Activated naive CD8-positive, alpha-beta T cell treated with anti-CD3 and anti-CD28 coated beads, Interleukin-2, amount 10 ng/mL, durations not matched to agents 7 days and 5 days (primary cell): ENCODE measurements at places on chromosomes 12 and 14.
A peak's percentile ranks its signal among the peaks of the same experiment; 100 is the strongest.

DNA sequence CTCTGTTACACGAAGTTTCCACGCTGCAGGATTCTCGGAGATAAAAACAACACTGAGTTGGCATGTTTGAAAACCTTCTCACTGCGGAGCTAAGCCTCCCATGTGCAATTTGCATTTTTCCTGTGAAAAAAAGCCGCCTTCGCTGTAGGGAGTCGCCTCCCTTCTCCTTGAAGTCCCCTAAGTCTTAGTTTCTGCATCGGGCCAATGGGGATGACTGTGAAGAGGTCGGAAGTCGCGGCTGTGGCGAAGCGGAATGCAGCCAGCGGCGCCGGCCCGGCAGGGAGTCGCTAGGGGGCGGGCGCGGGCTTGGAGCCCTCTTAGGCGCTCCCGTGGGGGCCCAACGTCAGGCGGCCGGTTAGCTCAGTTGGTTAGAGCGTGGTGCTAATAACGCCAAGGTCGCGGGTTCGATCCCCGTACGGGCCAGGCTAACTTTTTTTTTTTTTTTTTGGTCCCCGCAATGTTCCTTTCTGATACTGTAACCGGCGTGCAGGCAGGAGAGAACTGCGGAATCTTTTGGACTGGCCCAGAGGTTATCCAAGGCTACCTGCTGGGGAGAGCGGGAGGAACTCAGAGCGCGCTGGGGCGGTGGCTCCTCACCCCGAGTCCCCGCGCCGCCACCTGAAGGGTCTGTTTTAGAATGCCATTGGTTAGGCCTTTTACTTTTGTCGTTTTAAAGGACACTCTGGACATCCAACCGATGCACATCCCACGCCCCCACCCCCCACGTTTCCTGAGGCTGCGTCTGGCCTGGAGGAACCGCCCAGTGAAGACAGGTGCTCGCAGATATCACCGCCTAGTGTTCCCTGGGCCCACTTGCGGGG is 2.6 kb upstream of the ZNF839 start:
- peak overlapping the region; percentile 90 for H3K27ac ChIP-seq
- H3K27me3 ChIP-seq: no peaks in the 10 kb centered on the region
- H3K36me3 ChIP-seq: no peaks in the 10 kb centered on the region

DNA sequence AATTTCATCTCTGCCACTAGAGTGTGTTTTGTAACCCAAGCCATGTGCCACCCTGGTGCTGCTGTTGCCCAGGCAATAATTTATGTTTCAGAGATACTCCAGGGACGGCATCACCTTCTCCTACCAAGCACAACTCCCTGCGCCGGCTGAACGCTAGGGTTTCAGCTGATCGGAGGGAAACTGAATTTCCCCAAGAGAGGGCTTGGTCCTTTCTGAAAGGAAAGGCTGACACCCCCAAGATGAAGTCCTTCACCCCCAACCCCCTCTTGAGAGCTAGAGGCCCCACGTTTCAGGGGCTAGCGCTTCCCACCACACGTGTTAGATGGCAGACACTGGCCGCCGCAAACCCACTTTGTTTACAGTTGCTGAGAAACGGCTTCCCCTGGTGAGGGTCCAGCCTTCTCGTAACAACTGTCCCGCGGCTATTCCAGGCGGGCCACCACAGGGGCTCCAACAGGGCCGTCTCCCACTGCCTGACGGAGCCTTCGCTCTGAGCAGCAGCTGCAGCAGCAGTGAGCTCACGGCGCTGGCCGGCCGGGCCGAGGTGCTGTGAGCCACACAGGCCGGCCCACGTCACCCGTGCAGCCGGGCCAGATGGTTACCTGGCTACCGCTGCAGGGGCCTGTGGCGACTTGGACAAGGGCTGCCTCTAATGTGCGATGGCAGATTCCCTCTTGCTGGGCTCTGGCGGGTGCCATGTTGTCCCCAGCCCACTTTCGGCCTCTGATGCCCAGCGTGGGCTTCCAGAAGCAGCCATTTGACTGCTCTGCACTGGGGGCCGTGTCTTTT is 66.4 kb downstream of the TESC start:
- H3K4me3 ChIP-seq: no peak overlapping the region
- peaks cover 3% of the 10 kb centered on the region for H3K4me1 ChIP-seq
- H3K27ac ChIP-seq: no peak overlapping the region
- DNase-seq: peak; percentile 27

- H3K4me1 ChIP-seq: no peaks in the 10 kb centered on the region
- H3K4me3 ChIP-seq: no peak overlapping the region
- DNase-seq: no peak
- H3K36me3 ChIP-seq: peaks cover 15% of the 10 kb centered on the region
- no peak overlapping the region for H3K27ac ChIP-seq
- no peaks in the 10 kb centered on the region for H3K27me3 ChIP-seq
Measured at GRCh38 chr12:28278499-28278898, 88.2 kb downstream of the CCDC91 start.

GRCh38 chr14:59283361-59283760 is 94.9 kb downstream of the DAAM1 start:
- DNase-seq: no peak
- no peaks in the 10 kb centered on the region for H3K27me3 ChIP-seq
- no peak overlapping the region for H3K27ac ChIP-seq
- H3K4me3 ChIP-seq: no peak overlapping the region

DNA sequence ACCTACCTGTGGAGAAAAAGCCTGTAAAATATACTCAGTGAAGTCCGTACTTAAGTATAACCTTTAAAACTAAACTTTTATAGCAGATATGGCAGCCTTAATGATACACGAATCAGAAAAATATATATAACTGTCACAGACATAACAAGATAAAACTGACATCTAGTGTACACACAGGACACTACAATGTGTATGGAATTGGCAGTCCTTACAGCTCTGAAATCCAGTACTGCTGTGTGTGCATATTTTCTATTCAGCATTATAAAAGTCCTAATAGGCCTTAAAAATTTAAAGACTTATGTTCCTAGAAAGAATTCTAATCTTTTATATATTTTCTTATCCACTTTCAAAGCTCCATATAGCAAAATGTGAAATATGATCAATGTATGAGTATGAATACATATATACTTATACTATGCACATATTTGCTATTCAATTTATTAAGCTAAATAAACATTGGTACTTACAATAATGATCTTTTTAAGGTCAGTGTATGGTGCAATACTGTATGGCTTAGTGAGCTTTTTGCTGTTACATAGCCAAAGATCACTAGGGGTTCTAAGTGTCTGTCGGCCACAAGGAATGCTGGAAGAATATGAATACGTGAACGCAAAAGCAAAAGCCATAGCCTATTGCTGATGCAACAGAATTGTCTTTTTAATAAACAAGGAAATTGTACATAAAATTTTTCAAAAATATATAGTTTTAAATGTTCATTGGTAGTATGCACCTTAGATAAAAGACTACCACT is 69.2 kb downstream of the C2CD5 start:
- H3K4me1 ChIP-seq: peaks cover 6% of the 10 kb centered on the region
- H3K27me3 ChIP-seq: no peaks in the 10 kb centered on the region
- peaks cover 15% of the 10 kb centered on the region for H3K36me3 ChIP-seq
- H3K4me3 ChIP-seq: no peak overlapping the region
- no peak for DNase-seq
- H3K27ac ChIP-seq: no peak overlapping the region
